ENCODE measurements at places on chromosomes 16 and 17.

DNA sequence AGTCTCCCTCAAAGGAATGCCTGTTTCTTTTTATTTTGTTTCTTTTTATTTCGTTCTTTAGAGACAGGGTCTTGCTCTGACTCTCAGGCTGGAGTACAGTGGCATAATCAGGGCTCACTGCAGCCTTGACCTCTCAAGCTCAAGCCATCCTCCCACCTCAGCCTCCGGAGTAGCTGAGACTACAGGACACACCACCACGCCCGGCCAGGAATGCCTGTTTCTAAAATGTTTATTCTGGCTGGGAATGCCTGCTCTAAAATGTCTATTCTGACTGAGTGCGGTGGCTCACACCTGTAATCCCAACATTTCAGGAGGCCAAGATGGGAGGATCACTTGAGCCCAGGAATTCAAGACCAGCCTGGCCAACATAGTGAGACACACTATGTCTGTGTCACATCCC is 2.5 kb upstream of the MMP28 start:
- DNase-seq: no peak

DNA sequence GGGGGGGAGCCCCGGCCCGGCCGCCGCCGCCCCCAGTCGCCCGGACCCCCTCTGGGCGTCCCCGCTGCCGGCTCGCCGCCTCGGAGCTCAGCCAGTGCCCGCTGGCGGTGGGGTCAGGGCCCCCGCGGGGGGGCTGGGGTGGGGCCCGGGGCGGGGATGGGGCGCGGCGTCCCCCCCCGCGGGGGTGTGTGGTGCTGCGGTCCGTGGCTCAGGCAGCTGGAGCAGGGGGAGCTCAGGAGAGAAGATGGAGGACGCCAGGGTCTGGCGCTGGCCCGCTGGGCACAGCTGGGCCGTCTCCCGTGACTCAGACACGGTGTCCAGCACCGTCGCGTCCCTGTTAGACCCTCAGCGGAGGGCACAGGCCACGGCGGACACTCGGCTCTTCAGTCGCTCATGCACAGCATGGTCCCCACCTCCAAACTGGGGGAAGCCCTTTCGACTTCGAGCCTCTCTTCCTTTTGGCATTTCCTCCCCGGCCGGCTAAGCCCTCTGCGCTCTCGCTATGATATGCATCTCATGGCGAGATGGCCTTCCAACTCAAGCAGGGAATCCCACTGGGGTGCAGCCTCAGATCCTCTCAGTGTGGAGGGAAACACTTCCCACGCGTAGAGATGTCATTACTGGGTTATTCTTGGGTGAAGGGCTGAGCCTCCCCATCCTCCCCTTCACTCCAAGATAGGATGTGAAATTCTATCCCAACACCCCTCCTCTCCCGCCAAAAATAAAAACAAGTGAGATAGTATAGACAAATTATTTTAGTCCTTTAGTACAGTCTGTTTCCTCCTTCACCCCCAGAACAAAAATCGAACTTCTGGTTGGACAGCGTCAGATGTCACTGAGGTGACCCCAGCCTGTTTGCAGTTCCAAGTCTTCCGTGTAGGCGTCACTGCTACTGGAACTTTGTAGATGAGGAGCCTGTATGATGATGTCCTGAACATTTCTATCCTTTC is 522 bp upstream of the VEZF1 start:
- peak; percentile 70 for DNase-seq

GRCh38 chr17:59637611-59638310 is 18.1 kb downstream of the CLTC start:
- no peak for DNase-seq

GRCh38 chr16:17938546-17938945 is 398.0 kb downstream of the NPIPA8 start:
- no peak for DNase-seq

DNA sequence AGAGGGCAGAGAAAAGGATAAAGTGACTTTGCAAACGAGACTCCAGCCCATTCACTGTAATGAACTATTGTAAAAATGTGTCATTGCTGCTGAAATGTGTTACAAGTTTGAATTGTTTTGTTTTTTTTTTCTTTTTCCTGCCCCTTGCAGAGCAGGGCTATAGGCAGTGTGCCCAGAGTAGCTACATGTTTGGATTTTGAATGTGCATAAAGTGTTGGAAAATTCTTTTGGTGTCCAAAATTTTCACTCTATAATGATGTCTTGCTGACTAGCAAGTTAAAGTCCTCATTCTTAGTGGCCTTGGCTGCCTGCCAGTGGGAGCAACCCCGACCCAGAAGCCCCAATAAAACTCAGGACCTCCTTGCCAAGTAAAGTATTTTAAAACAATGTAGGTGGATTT is 66.5 kb downstream of the IGF2BP1 start:
- DNase-seq: peak; percentile 14

DNA sequence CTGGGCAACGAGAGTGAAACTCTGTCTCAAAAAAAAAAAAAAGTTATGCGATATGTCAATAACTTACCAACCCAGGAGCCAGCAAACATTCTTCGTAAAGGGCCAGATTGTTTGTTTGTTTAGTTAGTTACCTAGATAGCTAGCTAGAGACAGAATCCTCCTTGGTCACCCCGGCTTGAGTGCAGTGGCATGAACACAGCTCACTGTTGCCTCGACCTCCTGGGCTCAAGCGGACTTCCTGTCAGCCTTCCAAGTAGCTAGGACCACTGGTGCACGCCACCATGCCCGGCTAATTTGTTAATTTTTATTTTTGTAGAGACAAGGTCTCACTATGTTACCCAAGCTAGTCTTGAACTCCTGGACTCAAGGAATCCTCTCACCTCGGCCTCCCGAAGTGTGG is 113.0 kb downstream of the LITAF start:
- no peak for DNase-seq

GRCh38 chr16:63169100-63169499 is 1132.9 kb upstream of the CDH8 start:
- no peak for DNase-seq

DNA sequence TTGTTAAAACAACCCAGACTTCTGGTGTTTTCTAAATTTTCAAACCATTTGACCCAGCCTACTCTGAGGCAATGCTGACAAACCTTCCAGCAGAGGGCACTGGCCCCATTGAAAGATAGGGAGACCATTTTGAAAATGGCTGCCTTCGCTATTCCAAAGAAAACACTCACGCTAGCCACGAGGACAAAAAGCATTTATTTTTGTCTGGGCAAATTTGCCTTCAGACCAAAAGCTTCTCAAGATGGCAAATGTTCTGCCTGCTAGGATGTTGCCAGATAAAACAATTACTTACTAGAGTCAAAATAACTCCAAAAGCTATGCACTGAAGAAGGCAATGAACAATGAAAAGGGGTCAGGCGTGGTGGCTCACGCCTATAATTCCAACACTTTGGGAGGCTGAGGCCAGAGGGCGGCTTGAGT is 296.7 kb upstream of the IRX5 start:
- peak; percentile 28 for DNase-seq

- no peak for DNase-seq
These were observed 87.9 kb downstream of the ZNF18 start for GRCh38 chr17:11909348-11909747.

DNA sequence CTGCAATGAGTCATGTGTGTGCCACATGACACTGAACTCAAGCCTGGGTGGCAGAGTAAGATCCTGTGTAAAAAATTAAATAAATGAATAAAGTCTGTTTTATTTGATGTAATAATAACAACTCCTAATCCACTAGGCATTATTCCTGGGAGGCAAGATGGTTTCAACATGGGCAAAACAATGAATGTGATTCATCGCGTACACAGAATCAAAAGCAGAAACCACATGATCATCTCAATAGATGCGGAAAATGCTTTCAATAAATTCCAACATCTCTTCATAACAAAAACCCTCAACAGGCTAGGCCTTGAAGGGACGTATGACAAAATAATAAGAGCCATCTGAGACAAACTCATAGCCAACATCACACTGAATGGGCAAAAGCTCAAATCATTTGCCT is 195.4 kb downstream of the CDH11 start:
- DNase-seq: no peak

DNA sequence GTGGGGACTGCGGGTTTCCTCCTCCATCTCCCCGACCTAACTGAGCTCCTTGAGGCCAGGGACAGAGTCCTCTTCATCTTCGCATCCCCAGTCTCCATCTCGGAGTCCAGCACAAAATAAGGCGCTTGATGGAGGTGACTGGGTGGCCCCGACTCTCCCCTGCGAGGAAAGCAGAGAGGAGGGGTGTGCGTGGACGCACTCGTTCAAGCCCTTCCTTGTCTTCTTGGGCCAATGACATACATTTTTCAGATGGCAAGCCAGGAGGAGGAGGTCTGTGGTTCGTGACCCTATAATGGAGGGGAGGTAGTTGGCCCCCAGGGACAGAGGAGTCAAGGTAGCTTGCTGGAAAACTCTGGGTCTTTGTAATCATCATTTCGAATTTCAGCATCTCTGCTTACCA is 17.2 kb downstream of the CRISPLD2 start:
- no peak for DNase-seq

DNA sequence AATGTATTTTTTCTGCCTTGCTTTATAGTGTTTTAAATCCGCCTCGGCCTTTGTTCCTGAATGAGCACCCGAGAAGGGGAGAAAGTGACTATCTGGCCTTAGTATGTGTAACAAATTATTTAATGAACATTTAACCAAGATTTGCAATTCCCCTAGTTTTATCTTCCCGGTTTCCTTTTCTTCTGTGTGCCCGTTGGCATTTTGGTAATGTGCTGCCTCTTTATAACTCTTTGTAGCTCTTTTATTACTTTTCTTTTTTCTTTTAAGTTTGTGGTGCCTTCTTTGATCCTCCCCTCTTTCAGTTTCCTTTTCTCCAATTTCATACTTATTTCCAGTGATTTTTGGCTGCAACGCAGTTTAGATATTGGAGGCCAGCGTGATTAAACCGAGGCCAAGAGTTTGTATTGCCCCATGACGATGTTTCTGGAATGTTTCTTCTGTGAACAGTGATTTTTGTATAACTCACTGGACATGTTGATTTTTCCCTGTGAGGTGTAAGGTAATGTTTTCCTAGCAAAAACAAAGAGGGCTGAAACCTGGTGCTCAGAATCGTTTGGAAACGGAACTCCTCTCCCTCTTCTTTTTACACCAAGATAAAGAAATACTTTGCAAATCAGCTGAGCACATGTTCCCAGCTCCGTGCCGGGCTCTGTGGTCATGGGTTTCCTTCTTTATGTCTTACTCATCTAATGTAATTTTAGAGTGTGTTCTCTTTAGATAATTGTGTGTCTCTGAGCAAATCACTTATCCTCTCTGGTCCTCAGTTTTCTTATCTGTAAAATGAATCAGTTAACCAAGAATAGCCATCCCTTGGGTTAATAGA is 344.3 kb downstream of the WWOX start:
- no peak for DNase-seq

DNA sequence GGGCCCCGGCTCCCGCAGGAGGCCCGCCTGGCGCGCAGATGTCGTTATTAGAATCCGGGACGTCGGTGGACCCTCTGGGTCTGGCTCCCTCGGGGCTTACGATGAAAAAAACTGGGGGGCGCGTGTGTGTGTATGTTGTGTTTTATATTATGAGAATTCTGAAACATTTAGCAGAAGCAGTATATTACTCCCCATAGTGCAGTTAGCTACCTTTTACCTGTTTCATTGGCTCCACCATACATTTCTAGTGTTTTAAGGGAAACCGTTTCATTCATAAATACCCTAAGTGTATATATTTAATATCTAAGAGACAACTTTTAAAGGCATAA is 486 bp upstream of the DNAJA2 start:
- DNase-seq: no peak

- no peak for DNase-seq
These were observed 217.4 kb downstream of the RPTOR start for GRCh38 chr17:80762076-80762475.

GRCh38 chr17:53191878-53192277 is 630.8 kb upstream of the KIF2B start:
- no peak for DNase-seq

DNA sequence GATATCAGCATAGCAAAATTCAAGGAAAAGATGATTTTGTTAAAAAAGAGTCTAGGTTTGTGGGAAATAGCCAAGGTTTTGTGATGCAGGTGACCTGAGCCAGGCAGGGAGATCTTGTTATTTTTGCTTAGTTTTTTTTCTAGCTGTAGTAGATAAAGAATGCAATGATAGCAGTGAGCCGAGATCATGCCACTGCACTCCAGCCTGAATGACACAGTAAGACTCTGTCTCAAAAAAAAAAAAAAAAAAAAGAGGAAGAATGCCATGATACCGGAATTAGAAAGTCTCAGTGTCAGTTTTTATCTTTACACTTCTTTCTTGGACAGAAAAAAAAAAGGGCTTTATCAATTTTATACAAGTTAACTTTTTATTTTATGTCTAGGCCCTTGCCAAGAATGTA is 27.5 kb downstream of the TMEM238L start:
- no peak for DNase-seq

- no peak for DNase-seq
These were observed 115.1 kb downstream of the HIC1 start for GRCh38 chr17:2170023-2170422.

- DNase-seq: no peak
These were observed 25.0 kb downstream of the FANCA start for GRCh38 chr16:89791278-89791995.

GRCh38 chr17:7626956-7627249 is 718 bp downstream of the SAT2 start:
- DNase-seq: no peak

GRCh38 chr16:12228602-12229499 is 252.3 kb downstream of the SNX29 start:
- DNase-seq: peak; percentile 62

GRCh38 chr17:46038414-46038813 is 39.4 kb downstream of the STH start:
- DNase-seq: no peak

GRCh38 chr17:58360296-58361063 is 8.5 kb upstream of the SUPT4H1 start:
- no peak for DNase-seq

DNA sequence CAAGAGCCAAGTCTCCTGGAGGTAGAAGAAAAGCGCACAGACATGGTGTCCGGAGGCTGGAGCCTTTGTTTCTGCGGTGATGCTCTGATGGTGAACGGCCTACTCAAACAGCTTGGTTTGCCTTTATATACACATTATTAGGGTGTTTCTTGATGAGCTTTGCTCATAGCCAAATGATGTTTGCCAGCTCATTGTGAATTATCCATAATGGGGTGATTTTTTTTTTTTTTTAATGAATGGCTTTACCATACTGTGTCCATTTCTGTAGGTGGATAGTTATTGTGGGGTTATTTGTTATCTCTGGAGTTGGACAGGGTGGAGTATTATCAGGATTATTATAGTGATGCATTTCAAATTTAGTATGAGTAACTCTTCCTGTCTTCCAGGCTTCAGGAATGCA is at the start of gene KRT27:
Gene KRT27, minus strand, starts transcription at position 101 of the 400 bp plus-strand sequence. Its CDS starts 57 bp downstream, at position 44.
- DNase-seq: no peak

GRCh38 chr16:84476401-84476800 is 28.1 kb downstream of the MEAK7 start:
- DNase-seq: no peak

DNA sequence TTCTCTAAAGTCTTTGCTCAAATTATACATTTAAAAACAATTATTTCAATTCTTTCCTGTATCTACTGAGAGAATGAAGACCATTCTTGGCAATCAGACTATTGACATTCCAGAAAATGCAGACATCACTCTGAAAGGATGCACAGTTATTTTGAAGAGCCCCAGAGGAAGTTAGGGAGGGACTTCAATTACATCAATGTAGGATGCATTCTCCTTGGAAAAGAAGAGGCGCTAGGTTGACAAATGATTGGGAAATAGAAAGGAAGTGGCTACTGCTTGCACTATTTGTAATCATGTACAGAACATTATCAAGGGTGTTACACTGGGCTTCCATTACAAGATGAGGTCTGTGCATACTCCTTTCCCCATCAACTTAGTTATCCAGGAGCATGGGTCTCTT is 74.3 kb downstream of the SSH2 start:
- DNase-seq: peak; percentile 59
